ENCODE measurements at places on chromosomes 2 and 18.

DNA sequence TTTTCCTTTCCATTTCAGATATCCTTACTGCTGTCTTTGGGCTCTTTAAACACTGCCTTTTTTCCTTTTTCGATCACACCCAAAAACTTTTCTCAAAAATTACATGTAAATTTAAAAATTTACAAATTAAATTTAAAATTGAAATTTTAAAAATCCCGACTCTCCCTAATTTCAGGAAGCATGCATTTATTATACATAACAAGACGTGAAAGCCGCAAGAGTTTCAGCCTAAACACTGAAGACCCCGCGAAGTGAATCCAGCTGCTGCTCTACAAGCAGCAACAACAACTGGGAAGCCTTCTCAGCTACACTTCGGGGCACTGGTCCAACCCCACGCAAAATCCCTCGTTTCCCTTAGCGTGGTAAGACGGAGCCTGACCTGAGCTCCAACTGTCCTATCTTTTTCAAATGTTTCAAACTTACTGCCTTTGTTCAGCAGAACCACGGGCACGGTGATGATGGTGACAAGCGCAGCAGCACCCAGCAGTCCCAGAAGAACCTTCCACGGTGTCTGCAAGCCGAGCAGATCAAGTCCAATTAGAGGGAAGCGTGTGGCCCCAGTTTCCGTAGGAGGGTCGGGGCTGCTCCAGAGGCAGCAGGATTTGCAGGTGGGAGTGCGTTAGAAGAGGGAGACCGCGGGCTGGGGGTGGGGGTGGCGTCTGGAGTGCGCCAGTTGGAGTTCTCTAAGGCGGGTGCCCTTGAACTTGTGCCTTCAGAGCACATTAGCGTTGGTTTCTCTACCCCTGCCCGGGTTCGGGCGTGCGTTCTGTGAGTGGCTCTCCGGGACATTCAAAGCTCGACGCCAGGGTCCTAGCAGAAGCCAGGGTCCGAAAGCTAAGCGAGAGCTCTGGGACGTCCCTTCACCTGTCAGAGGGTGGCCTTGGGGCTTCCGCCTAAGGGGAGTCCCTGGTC, 783 bp downstream of the DPP4 start:
- no peak for DNase-seq

GRCh38 chr2:39301352-39301751, 57.6 kb upstream of the CDKL4 start:
- no peak for DNase-seq

DNA sequence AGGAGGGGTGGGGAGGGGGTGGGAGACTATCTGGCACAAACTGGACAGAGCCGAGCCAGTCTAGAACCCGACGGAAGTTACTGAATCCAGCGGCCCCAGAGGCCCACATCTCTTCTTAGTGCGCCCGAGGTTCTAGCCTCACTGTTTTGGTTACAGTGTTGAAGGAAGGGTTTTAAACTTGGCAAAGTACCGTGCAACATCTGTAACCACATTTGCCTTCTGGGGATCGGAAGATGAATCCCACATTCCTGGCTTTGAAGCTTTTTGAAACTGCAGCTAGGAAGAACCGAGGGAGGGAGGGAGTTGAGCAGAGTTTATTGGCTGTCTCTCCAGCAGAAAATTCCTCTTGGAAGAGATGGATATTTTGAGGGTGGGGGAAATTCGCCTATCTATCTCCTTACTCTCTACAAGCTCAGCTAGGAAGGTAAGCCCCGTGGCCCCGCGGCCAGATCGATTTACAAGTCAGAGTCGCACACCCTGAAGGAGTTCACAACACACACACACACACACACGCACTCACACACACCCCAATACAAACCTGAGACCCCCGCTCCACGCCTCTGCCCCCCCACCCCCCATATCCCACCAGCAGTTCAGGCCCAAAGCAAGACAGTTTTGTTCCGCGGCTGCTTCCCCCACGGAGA, 1.0 kb downstream of the ACVR1 start:
- no peak for DNase-seq

DNA sequence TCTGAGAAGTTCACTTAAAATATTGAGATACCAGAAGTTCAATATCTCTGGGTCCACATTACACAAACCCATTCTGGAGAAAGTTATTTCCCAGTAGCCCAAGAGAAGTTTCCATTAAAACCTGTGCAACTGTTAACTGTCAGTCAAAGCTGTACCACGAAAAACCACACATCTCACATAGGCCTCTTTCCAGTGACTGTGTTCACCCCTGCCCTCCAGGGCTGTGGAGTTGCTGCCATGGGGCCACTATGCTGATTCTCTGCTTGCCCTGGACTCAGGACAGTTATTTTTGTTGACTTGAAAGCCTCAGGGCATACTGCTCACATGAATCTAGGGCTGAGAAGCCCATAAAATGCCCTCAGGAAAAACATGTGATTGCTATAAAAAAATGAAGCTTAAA, 153.8 kb downstream of the PIEZO2 start:
- no peak for DNase-seq

DNA sequence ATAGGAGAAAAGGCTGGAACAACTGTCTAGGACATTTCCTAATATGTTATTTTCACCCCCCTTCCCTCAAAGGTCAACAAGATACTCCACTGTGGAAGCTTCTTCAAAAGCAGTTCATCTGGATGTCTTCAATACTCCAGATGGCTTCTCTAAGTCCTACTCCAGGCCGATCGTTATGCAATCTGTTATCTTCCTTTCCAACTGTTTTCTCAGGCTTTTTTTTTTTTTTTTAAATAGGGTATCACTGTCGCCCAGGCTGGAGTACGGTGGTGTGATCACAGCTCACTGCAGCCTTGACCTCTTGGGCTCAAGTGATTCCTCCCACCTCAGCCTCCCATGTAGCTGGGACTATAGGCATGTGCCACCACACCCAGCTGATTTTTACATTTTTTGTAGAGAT, 26.3 kb downstream of the ATP8B1 start:
- DNase-seq = no peak

DNA sequence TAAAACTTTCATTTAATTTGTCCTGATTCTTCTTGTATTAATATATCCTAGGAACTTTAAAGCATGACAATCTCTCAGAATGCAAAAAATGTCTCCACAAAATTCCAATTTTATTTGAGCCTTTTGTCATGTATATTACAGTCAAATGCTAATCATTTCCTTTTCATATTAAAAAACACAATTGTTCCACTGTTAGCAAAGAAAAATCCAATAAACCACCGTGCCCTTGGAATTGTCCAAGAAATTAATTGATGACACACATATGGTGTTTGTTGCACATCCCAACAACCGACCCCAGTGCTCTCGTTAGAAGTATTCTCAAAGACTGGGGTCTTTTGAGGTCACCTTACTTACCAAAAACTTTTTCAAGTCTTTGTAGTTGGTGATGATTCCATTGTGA, 28.1 kb downstream of the GFPT1 start:
- DNase-seq = no peak

DNA sequence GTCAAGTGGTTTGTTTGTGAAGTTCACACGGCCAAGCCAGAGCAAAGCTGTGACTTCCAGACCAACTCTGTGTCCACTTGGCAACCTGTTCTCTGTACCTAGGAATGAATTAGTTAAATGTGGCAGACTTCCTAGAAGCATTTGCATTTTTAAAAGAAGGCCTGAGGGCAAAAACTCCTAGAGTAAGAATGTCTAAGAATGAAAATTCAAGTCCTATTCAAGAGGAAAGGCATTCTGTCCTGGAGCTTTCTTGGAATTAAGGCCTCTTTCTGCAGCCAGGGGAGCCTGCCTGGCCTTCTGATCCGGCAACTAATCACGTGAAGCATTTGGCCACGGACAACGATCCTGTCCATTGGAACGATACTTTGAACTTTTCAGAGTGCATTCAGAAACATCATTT, 155.0 kb downstream of the SETBP1 start:
- DNase-seq = no peak

Measured in cortex of kidney (tissue), 1 donor.